ENCODE measurements at places on chromosomes 2 and 18. TPM values are rescaled to one million over a fixed set of nuclear protein-coding genes. Genes with fewer than 3 reads are reported as not detected.

Gene TUBA3D
- polyA plus RNA-seq: 0.82 TPM

- DNase-seq: no peak
Observed at GRCh38 chr2:240565333-240566202, 2.7 kb upstream of the RNPEPL1 start.

DNA sequence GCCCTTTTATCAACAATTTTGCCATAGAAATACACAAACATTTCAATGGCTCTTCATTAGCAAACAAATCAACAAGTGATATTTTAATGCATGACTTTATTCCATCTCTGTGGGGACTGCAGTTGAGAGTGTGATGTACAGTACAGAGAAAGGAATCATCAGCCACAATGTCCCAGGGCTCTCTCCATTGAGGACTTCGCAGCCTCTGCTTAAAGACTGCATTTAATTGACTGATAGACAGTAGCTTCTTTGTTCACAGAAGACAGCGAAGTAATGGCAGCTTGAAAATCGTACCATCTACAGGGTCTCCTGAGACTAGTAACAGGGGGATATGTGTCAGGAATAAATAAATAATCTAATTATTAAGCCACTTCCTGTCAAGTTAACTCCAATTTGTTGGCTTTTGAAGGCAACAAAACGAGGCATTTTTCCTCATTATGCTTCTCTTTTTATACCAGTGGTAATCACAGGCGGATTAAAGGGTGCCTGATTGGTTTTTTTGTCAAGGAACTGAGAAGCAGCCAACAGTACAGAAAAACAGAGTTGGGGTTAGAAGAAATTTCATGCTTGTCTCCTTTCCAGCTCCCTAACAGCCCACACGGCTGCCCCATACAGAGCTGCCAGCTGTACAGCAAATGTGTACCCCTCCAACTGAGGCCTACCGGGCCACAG, 164.3 kb downstream of the ZNF521 start:
- no peak for DNase-seq

Gene DTYMK
- 36.8 TPM for polyA plus RNA-seq

Gene ERFE
- polyA plus RNA-seq: 7.0 TPM

DNA sequence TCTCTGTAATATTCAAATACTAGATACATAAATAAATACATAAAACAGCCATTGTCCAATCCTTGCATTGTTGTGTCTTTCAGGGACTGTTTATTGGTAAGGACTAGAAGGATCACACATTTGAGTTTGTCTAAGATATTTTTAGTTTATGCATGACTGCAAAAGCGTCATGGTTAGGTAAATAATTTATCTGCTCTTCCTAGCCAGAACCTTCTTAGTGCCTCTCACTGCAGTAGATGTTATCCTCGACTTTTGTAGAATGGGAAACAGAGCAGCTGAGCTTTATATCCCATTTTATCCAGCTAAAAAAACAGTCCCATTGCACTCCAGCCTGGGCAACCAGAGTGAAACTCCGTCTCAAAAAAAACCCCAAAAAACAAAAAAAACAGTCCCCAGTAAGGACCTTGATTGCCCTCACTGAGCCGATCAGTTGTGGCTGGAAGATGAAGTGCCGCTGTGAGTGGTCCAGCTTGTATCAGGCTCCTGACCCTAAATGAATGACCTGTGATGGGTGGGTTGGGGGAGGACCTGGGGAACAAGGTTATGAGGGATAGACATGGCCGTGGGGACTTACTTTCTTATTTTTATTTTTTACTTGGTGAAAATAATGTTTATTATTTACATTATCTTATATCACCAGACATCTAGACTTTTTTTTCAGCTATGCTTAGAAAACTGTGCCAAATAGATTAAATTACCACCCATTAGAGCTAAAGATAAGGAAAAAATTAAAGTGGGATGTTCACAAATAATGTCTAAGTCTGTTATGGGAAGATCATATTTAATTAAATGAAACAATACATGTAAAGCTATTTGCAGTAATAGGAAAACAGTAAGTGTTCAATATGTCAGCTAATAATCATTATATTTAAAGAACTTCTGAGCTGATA, 10.9 kb upstream of the ADAM23 start:
- DNase-seq: no peak

Gene ZNF24
- 84.6 TPM for polyA plus RNA-seq

DNA sequence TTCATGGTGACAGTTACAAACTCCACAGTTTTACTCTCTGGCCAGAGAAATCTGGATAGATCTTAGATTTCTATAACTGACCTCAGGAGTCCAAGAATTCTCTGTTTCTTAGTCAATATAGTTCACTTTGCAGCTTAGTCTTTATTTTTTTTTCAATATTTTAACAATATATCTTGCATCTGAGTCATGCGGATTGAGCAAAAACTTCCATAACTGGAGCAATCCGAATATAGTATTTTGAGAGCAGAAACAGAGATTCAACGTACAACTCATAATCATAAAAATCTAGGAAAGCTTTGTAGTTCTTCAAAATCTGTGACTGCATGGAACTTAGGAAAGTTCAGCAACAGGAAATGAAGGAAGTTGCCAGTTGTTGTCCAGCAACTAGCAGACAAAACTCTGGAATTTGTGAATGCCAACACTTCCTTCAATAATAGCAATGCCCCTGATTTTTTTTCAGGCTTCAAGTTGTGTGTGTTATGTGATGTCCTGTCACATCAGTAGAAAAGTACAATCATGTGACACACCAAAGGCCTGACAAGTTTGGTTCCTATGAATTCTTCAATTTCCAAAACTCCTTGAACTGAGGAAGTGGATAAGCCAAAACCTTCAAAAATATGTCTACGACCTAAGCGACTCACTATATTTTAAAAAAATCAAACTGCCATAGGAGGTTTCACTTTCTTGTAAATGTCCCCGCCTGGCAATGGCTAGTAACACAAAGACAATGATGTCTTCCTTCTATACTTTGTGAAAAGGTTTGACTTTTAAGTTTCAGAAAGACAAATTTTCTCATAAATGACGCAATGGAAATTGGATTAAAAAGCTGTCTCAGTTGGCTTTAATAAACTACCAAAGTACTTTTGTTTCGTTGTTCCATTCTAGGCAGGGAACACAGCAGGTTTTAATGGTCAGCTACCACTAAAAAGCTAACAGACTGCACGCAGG, 510.6 kb downstream of the ERBB4 start:
- DNase-seq: no peak

DNA sequence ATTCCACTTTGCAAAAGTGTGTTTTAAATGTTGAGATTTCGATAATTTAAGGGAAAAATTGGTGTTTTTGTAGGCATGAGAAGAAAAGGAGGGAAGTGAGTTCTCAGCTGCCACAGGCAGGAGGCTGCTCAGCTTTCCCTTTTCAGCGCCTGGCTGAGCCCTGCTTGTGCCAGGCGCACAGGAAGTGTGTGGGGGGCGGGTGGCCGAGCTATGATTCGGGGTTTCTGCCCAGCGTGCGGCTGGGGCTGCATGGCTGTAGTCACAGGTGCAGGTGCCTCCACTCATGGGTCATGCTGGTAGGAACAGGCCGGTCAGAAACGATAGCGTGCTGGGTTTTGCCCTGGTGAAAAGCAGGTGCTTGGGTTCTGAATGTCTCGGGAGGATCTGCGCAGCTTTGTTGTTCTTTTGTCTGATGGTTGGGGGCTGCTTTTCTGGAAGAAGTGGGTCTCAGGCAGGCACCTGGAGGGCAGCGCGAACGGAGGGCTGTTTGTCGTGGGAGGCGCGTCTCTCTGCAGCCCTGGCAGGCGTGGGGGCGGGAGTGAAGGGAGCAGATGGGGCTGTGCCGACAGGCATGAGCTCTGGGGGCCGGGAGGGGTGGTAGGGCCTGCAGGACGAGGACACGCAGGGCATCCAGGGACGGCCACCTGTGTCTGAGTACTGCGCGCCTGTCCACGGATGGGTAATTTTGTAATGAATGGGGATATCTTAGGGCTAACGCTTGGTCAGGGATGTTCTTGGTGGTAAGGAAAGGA, 2.1 kb downstream of the KCNG2 start:
- no peak for DNase-seq

Gene LAMA1
- polyA plus RNA-seq: 74.9 TPM

GRCh38 chr2:159497847-159498246, 118.5 kb downstream of the BAZ2B start:
- DNase-seq: no peak

Gene DNER
- polyA plus RNA-seq: 73.5 TPM

DNA sequence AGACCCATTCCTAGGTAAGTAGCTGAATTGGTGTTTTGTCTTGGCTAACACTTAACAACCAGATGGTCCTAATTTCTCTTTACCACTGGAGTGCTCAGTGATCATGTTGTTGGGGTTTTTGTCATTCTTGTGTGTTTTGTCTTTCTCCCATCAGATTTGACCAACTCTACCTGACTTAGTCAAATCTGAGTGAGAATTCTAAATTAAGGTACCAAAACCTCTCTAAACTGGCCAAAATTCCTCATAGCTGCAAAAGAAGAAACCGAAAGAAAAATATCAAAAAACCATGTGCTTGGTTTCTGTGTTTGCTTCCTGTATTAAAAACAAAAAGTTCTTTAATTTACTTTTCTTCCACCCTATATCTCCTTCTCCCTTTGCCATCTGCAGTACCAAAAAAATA, 350.7 kb upstream of the SPHKAP start:
- no peak for DNase-seq

Gene DSG1
- polyA plus RNA-seq: 0.04 TPM

Gene ATG16L1
- 24.4 TPM for polyA plus RNA-seq

Gene GEN1
- polyA plus RNA-seq: 12.5 TPM

DNA sequence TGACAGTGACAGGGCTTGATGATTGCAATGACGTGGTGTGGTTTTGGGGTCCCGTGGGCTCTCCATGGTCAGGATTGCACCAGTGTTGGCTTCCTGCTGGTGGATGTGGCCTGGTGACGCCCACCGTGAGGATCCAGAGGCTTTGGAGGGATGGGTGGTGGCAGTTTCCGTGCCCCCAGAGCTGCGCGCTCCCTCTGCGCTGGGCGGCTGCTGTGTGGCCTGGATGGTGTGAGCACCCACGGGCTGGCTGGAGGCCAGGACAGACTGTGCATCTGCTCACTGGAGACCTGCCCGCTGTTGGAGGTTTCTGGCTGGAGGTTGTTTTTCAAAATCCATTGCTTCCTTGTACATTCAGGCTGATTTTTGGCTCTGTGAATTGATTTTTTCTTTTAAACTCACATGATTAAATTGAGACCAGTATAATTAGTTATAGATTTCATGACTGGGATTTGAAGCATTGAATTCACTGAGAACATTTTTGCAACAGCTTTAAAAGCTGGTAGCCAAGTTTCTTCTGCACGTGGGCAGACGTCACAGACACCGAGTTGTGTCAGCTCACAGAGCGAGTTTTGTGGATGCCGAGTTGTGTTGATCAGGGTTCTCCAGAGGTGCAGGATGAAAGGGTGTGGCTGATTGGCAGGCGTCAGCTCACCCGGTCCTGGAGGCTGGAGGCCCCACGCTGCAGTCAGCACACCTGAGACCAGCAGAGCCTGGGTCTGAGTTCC, 72.7 kb downstream of the KCNG2 start:
- DNase-seq: no peak

GRCh38 chr2:64214281-64215115, 70.3 kb upstream of the PELI1 start:
- no peak for DNase-seq

DNA sequence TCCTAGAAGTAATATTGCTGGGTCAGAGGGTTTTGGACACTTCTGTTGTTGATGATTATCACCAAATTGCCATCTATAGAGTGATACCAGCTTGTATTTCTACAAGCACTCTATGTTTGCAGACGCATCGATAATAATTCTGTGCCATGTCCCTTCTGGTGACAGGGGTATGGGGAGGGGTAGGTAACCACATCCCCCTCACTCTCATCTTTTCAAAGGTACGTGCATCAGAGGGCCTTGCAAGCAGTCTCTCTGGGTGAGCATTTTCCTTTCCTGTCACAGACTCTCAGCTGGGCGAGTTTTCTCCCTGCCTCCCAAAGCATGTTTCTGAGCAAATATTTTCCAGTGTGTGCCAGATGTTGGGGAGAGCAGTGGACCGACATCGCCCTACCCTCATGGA, 98.0 kb downstream of the SMAD7 start:
- no peak for DNase-seq

DNA sequence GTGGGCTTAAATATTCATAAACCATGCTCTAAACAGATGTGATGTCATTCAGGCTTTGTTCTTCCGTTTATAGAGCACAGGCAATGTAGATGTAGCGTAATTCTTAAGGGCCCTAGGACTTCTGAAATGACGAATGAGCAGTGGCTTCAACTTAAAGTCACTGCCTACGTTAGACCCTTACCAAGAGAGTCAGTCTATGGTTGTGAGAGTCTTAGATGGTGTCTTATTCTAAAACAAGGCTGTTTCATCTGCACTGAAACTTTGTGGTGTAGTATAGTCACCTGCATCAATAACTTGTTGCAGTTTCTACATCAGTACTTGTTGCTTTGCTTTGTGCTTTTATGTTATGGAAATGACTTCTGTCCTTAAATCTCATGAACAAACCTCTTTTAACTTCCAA, 56.0 kb downstream of the PIK3C3 start:
- DNase-seq: no peak

Gene ATOH8
- 17.1 TPM for polyA plus RNA-seq

GRCh38 chr2:30239308-30239985, 8.1 kb downstream of the LBH start:
- peak; percentile 70 for DNase-seq

DNA sequence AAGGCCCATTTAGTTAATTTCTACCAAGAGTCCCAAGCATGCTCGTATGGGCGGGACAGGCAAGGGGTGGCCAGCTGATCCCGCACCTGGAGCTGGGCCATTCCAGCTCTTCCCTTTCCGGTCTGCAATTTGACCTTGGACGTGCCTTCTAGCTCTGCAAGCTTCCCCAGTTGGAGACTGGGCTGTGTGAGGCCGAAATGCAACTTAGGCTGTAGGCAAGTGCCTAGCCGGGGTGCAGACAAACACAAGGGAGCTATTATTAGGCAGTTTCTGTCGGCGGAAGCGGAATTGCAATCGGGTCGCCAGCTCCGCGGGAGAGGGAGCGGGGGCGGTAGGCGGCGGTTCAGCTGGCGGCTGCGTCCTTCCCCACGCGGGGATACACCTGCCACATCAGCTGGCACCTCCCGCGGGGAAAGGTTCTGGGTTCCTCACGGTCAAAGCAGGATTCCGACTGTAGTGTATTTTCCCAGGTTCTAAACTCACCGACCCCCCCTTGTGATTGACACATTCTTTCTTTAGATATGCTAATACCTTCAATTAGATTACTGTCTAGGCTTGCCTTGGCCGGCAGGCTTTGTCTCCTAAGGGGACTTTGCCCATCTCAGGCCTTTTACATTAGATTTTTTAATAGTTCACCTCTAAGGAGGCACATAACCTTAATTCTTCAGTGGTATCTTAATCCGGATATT, 17.1 kb upstream of the ZNF532 start:
- DNase-seq: no peak

Gene IL1A
- 0.23 TPM for polyA plus RNA-seq

Gene GALNT14
- polyA plus RNA-seq: 41.8 TPM

DNA sequence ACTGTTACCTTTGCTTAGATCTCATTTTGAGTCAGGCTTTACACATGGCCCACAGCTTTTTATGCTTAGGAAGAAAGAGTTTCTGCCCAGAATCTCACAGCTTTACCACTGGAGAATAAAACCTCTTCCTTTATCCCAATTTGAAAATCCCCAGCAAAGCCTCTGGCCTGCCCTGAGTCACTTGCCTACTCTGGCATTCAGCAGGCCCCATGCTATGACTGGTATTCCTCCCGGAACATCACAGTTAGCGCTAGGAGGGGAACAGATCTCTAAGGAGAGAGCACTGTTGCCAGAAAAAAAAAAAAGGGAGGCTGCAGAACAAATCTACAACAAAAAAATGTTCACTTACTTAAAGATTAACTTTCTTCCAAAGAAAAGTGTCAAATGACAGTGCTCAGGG, 152.9 kb upstream of the DNMT3A start:
- no peak for DNase-seq

Gene TMEM37
- polyA plus RNA-seq: 52.8 TPM
